Stimulated activated CD8-positive, alpha-beta memory T cell treated with anti-CD3 and anti-CD28 coated beads, Interleukin-7, amount 100 ng/mL, for 24 hours (primary cell): ENCODE measurements at places on chromosomes 4 and X.

GRCh38 chr4:163566257-163566796 is 71.8 kb downstream of the TMA16 start:
- DNase-seq: no peak

DNA sequence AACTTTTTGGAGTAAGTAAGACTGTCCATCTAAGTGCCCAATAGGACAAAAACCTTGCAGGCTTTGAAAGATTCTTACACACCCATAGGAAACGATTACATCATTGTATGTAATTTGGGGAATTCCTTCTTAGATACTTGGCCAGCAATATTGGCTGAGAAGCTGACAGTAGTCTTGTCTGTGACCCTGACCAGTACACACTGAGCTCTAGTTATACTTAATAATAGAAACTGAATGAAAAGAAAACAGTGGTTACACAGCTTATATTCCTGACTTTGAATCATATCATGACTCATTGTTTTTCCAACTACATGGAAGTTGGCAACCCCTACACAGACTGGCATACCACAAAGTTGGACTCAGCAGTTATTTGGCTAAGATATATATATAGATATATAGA is 7.1 kb upstream of the TLR2 start:
- no peak for DNase-seq

GRCh38 chr4:84492737-84493091 is 6.4 kb downstream of the NKX6-1 start:
- DNase-seq: no peak

- no peak for DNase-seq
Measured at GRCh38 chrX:30653415-30654131, at the start of gene GK. TSS of gene GK (plus strand) at chrX:30653423. CDS start at chrX:30653538, 115 bp downstream.

DNA sequence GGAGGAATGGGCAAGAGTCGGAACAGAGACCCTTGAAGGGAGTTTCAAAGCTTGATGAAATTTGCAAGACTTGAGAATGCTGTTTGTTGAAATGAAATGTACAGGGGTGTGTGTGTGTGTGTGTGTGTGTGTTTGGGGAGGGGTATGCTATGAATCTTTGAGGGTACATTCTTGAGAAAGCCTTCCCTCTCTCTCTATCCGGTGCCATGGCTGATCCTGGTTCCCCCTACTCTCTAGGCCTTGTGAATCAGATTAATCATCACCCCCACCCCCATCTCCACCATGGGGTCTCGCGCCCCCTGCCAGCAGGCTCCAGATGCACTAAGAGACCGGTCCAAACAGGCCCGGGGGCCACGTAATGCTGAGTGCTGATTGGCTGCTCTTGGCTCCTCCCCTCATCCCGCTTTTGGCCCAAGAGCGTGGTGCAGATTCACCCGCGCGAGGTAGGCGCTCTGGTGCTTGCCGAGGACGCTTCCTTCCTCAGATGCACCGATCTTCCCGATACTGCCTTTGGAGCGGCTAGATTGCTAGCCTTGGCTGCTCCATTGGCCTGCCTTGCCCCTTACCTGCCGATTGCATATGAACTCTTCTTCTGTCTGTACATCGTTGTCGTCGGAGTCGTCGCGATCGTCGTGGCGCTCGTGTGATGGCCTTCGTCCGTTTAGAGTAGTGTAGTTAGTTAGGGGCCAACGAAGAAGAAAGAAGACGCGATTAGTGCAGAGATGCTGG is at the start of gene HTR2C:
TSS of gene HTR2C (plus strand) at position 441 of the 729 bp plus-strand sequence. CDS start 142,851 bp downstream, outside the sequence.
- no peak for DNase-seq

- no peak for DNase-seq
Measured at GRCh38 chr4:4873203-4873602, 13.7 kb downstream of the MSX1 start.

- DNase-seq: no peak
Measured at GRCh38 chr4:99090481-99091215, 2.1 kb upstream of the ADH5 start.

- DNase-seq: no peak
Measured at GRCh38 chrX:44568196-44568595, 25.5 kb upstream of the FUNDC1 start.
